ENCODE measurements at places on chromosomes 6 and 20.

DNA sequence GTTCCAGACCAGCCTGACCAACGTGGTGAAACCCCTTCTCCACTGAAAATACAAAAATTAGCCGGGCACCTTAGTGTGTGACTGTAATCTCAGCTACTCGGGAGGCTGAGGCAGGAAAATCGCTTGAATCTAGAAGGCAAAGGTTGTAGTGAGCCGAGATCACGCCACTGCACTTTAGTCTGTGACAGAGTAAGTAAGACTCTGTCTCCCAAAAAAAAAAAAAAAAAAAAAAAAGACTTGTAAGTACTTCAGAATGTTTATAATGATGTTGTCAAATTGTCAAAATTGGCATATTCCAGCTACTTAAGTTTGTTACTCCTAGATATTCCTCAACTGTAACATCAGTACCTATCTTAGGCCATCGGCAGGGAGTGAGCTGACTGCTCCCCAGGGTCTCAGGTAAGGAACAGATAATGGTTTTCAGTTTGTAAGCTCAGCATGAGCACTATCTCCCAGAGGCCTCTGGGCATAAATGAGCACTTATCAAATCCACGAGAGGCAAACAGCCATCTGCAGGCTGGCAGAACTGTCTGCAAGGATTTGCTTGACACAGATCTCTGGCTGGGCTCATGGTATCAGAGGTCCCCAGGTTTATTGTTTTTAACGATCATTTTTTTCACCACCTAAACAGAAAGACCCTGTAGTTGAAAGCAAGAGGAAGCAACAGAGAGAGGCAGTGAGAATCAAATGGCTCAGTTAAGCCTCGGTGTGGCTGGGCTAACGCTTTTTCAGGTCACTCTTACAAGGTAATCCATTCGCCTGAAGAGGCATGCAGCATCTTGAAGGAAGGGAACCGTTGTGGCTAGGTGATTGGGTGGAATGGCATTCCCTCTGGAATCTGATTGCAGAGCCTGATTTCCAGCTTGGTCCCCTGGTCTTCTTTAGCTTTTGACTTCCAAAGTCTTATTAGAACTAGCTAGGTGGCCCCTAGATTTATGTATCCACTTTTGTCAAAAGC lies 115.9 kb downstream of the LY86 start:
- DNase-seq: no peak

- no peak for DNase-seq
These were observed 142.4 kb upstream of the SLC24A3 start for GRCh38 chr20:19070026-19070425.

DNA sequence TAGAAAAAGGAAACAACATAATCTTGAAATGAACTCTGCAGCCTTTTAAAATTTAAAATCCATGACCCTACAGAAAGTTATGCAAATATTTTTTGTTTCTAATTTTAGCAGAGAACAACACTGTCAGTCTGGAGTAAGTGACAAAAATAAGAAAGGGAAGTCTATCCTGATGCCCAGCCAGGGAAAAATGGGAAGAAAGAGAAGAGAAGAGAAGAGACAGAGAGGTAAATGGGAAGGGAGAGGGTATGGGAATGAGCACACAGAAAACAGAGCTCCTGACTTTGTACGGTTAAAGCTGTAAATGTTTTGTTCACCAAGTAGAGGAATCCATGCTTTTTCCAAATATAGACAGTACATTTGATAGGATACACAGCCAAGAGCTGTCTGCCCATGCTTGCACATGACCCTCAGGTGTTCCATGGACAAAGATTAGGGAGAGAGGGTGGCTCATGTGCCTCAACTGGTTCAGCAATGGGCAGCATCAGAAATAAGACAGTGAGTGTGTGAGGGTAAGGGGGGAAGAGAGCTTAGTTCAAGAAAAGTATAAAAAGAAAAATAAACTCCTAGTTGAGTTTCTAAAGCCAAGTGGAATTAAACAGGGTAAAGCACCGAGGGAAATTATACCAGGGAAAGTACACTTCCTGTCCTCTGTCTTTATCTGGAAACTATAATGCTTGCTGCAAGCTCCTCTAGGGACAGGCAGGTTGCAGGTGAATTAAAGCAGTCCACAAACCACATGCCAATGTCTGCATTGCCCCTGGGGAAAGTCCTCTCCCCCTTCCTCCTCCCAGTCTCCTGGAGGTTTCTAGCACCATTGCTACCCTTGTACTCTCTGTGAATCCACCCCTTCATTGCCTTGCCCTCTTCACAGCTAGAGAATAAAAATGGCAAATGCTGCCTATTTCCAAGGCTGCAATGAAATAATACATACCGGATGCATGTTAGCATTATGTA lies 30.0 kb downstream of the MAP3K5 start:
- no peak for DNase-seq

DNA sequence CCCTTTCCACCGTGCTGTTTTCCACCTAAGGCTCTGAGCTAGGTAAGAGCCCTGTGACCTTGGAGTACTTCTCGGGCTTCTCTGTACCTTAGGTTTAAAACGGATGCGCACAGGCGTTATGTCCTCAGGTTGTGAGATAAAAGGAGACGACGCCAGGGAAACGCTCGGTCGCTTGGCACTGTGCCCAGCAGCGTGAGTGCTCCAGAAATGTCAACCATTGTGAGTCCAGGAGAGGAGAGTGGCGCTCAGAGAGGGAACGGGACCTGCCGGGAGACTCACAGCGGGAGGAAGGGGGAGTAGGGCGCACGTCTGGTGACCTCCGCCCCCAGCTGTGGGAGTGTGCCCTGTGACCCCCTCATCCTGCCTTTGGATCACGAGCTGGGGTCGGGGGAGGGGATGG lies 33.8 kb upstream of the SCRT2 start:
- DNase-seq: no peak

DNA sequence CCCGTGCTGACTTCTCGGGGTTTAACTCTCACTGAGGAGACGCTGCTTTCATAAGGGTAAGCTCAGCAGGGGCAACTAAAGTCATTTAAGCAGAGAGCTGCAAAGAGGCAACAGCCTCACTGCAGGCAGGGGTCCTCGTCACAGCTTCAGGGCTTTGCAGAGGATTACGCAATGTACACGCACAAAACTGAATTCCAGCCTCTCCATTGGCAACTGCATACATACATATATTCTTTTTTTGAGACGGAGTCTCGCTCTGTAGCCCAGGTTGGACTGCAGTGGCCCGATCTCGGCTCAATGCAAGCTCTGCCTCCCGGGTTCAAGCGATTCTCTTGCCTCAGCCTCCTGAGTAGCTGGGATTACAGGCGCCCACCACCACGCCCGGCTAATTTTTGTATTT lies 2.4 kb downstream of the GMEB2 start:
- no peak for DNase-seq

DNA sequence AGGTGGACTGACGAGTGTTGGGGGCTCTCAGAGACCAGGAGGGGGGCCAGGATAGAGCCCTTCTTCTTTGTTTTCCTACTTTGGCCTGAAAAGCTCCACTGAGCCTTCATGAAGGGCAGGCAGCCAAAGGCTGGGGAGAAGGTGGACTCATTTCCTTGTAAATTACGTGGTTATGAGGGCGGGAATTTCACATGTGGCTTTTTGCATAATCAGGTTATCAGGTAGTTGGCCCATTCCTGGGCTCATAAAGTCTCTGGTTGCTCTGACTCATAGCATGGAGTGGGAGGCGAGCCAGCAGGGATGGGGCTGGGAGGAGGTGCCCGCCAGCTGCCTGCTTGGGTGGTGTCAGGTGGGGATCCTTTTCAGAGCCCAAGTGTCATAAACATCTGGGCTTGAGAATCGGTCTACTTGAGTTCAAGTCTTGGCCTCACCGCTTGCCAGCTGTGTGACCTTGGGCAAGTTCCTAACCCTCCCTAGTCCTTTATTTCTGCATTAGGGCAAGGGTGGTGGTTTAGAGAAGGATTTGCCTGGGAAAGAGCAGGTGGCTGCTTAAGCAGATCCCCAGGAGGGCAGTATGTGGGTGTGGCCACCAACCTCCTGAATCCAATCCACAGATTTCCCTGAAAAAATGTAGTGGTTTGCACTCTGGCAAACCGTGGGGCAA lies 26.5 kb upstream of the RNF24 start:
- no peak for DNase-seq

DNA sequence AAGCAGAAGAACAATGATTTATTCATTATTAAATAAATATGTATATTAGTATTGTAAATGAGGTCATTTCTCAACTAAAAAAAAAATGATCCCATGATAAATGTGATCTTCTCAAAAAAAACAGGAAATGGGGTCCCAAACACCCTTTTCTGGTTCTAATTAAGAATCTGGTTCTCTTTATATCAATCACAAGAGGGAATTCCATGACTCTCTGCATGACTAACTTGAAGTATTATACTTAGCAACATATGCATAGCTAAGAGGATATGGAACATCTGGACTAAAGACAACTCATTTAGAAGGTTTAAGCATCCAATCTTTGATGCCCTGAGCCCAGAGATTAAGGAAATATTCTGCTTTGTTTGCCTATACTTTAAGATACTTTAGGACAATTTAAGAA lies 89.7 kb upstream of the EMILIN3 start:
- no peak for DNase-seq

DNA sequence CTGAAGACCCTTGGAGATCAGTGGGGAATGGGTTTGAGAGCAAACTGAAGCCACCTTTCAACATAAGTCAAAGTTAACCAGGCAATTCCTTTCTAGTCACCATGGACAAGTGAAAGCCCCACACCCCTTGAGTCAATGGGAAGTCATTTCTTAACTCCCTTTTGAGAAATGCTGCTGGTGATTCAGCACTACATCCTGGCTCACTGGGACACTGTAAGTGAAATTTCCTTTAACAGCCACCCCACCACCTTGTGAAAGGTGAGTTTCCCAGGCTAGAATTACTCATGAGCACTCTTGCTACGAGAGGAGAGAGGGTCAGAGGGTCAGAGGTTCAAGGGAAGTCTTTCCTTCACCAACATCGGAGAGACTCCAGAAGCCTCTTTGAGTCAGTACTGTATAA lies 93.3 kb upstream of the MARCKS start:
- peak; percentile 41 for DNase-seq

DNA sequence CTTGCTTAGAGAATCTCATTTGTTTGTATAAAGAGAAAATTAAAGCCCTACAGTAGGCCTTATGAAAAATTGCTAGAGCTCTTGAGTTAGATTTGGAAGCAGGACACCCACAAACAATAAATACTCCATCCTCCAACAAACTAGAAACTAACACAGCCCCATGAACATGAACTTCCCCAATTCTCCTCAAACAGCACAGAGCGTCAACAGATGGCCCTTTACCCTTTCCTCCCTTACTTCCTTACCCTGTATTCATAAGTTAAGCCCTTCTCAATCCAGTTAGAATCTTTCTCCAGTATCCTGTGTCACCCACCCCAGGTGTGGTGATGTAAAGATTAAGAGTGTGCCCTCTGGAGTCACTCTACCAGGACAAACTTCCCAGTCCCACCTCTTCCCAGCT lies 113.7 kb downstream of the UNC5CL start:
- no peak for DNase-seq

GRCh38 chr6:117496383-117496990 lies 14.0 kb downstream of the DCBLD1 start:
- no peak for DNase-seq

DNA sequence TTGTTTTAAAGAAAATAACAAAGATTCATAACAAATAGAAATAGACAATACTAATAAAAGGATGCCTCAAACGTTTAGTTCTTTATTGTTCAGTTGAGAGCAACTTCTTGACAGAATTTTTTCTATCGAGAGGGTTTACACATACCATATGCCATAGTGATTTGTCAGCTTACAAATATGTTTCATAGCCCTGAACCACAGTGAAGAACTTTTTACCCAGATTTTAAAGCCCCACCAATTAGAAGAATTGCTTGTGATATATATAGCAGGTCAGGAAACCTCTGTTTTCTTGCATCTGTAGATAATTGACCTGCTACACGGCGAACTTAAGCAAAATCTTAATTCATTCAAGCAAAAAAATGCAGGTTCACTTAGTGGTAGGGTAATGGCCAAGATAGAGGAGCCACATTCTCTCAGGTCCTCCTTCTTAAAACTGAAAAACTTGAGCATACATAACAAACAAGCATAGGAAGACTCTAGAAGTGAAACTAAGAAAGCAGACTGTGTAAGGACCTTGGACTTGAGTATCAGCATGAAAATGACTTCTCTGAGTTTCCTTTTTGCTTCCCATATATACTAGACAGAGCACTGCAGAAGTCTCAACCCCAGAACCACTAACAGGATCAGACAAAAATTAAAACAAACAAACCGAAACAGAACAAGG lies 39.5 kb downstream of the CRISP1 start:
- DNase-seq: no peak

GRCh38 chr6:33201147-33201545 lies 479 bp downstream of the SLC39A7 start:
- no peak for DNase-seq

DNA sequence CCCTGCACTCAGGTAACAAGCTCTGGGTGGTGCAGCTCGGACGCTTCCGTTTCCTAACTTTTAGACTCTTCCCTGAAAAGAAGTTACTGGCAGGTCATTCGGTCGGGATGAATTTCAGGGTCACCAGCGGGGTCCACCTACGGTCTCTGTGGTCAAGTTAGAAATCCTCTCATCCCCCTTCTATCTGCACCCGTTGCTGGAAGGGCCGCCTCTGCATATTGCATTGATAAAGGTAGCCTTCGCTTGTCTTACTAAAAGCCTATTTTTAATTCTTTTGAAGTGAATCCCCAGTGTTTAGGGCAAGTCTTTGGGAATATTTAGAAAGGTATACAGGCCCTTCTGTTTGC lies 47.3 kb downstream of the LRRN4 start:
- DNase-seq: no peak

DNA sequence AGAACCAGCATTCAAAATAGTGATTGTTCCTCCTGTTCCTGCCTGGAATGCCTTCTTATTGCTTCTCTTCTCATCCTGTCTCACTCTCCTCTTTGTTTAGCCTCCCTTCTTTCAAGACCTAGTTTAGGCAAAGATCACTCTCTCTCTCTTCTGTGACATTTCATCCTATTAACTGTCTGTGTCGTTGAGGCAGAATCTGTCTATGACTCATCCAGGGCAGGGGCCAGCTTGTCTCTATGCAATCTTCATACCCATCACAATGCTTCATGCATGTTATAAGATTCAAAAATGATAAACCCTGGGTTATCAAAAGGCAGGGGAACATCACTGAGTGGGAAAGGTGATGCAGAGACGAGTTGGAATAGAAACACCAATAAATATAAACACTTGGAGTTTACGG lies 32.2 kb upstream of the FOXA2 start:
- no peak for DNase-seq

DNA sequence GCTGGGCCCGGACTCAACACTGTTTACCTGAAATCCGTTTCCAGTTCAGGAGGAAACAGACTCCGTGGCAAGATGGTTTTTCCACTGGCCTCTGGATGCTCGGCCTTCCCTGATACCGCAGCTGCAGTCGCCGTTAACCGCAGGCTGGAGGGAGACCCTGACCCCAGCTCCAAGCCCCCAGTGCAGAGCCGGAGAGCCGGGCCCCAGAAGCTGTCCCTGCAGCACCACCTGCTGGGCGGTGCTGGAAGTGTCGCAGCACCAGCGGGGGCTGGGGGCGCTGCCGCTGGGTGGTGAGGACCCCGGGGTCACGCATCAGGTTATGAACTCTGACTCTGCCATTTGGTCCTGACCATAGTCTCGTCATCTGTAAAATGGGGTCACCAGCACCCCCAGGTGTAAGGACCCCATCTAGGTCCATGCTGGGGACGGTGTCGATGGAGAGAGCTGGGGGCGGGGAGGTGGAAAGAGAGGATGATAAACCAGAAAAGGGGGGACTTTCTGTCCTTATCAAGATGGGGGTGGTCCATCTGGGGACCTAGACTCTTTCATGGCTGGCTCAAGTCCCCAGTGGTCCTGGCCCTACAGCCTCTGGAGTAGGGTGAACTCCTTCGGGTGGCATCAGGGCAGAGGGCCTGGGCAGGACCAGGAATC lies 20.8 kb upstream of the CHRNA4 start:
- DNase-seq: peak; percentile 41
